ENCODE measurements at places on chromosomes 2 and 18.

- no peak for DNase-seq
Measured at GRCh38 chr2:42888321-42889245, 96.2 kb upstream of the HAAO start.

GRCh38 chr18:23495723-23496440, 7.4 kb upstream of the RMC1 start:
- DNase-seq, result no peak

DNA sequence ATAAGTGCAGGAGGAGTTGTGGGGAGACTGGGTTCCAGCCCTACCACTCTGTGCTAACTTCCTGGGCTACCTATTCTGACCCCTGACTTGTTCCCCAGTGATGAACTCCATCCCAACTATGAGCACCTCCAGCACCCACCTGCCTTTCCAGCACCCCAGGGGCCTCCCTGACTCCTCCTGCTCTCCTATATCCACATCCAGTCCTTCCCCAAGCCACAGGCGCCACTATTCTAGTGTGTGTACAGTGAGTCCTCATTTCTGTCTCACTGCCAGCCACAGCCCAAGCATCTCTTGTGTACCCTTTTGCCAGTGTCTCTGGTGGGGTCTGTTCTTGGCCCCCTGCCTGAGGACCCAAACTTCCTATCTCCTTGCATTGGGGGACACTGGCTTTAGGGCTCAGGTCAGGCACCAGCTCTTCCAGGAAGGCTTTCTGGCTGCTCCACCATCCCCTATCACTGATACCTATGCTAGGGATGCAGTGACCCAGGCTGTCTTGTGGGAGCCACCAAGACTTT, 145.2 kb downstream of the INHBB start:
- DNase-seq, result no peak

DNA sequence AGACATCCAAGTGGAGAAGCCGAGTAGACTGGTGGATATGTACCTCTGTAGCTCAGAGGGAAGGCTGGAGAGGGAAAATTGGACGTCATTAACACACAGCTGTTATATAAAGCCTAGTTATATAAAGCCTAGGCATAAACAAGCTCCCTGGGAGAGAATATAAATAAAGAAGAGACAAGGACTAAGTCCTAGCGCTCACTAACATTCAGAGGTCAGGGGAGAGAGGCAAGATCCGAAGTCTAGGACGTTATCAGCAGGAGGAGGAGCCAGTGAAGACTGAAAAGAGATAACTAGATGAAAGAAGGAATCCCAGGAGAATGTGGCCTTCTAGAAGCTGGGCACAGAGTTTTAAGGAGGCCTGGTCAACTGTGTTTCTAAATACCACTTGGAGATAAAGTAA, 55.3 kb downstream of the NOL10 start:
- no peak for DNase-seq

- DNase-seq, result no peak
Measured at GRCh38 chr2:2916621-2917020, 461.0 kb downstream of the EIPR1 start.

- DNase-seq, result no peak
Measured at GRCh38 chr18:28193177-28193778, 16.3 kb upstream of the CDH2 start.

Data from activated CD4-positive, CD25-positive, alpha-beta regulatory T cell (primary cell).